ENCODE measurements at places on chromosomes 2 and 18.

DNA sequence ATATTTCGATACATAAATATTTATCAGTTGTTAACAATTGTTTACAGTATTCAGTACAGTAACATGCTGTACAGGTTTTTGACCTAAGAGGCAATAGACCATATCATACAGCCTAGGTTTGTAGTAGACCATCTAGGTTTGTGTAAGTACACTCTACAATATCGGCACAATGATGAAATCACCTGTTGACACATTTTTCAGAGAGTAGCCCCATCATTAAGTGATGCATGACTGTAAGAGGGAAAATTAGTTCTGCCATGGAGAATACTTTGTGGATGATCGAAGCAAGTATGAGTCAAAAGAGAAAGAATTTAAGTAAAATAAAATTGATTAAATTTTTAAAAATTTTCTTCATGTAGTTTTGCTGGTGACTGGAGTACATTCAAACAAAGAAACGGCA lies 32.6 kb downstream of the VIT start:
- DNase-seq: no peak

DNA sequence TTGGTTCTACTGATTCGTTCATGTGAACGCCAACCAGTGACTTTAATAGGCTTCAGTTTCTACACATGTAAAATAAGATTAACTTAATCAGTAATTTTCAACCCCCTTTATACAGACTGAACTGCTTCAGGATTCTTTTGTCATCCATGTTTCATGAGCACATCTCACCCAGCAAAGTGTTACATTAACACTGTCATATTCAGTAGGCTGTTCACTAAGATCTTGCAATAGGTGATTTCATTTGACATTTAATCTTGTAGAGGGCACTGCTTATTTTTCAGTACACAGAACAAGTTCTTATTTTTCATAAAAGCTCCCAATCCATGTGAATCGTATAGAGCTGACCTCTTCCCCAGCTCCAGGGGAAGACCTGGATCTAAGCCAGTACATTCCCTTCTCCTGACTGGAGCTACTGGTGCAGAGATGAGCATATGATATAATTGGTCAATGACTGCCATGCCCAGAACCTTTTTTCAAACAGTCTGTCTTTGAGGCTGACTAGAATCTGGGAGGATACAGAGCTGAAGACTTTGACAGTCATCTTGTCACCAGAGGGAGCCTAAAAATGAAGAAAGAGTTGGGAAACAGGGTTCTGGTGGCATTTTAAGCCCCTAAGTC lies 72.2 kb upstream of the CHRNA1 start:
- peak; percentile 72 for DNase-seq

DNA sequence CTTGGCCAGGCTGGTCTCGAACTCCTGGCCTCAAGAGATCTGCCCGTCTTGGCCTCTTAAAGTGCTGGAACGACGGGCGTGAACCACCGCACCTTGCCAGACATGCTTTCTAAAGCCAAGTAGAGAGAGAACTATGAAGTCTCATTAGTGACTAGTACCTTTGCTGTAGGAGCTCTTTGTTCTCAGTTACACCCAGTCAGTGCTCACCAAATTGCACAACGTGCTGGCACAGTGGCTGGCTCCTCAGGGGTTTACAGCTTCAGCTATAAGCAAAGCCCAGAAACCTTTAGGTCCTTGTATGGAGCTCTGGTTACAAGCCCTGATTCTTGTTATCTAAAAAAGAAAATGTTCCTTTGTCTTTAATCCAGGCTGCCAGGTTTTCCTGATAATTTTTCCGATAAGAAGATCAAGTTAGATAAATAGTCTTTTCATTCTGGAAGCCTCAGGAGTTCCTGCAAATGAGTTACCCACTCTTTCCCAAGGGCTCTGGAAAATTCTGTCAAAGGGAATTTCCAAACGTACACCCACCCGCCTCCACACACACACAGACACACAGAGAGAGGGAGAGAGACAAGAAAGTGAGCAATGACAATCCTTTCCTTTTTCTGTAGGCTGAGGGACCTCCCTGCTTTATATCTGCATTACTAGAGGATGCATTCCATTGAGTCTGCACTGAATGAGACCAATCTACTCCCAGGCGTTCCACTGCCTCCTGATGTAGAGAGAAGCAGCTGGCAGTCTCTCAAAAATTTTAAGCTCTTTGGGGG lies 100.2 kb upstream of the CSRNP3 start:
- no peak for DNase-seq

DNA sequence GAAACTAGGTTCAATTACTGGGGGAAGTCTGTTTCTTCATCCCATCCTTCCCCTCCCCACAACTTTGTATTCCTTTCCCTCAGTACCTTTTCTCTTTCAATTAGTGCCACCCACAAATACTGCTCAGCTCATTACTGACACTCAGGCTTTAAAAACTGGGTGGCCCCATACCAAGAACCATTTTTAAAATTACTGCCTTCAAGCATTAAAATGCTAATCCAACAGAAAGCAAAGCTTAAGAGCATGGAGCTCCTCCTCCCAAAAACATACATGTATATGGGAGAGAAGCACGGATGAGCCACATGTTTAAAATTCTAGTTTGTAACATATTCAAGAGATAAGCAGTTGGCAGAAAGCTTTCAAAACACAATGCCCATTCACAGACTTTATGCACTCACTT lies 44.0 kb downstream of the IRS1 start:
- no peak for DNase-seq

GRCh38 chr2:7031547-7032245 lies 114.5 kb downstream of the RNF144A start:
- peak; percentile 58 for DNase-seq

All from NCI-H446 (cell line).